ENCODE measurements at places on chromosomes 4 and X. TPM values are rescaled to one million over a fixed set of nuclear protein-coding genes. Genes with fewer than 3 reads are reported as not detected.
A peak's percentile ranks its signal among the peaks of the same experiment; 100 is the strongest.

Gene AFF2
- 4.7 TPM for polyA plus RNA-seq

Gene ADGRG4
- not detected for polyA plus RNA-seq

Gene SHROOM3
- 33.3 TPM for polyA plus RNA-seq

Gene SFRP2
- polyA plus RNA-seq, result 39.2 TPM

Gene NCAPG
- polyA plus RNA-seq, result 26.5 TPM

Gene HS3ST1
- polyA plus RNA-seq, result 1.7 TPM

Gene IL3RA
- 11.2 TPM for polyA plus RNA-seq

Gene TNIP2
- 15.2 TPM for polyA plus RNA-seq

Gene UGT2B10
- polyA plus RNA-seq, result 0.40 TPM

Gene MYOZ2
- polyA plus RNA-seq, result 0.28 TPM

Gene CCNB3
- polyA plus RNA-seq, result 1.3 TPM

Gene XAGE1A
- polyA plus RNA-seq, result not detected

Gene CFI
- polyA plus RNA-seq, result 74.9 TPM

Gene UGT2B11
- polyA plus RNA-seq, result 1.9 TPM

Gene RS1
- 0.08 TPM for polyA plus RNA-seq

Gene LPAR4
- polyA plus RNA-seq, result 21.1 TPM

Gene IL1RAPL1
- 3.1 TPM for polyA plus RNA-seq

Gene ADH1A
- polyA plus RNA-seq, result 0.74 TPM

- no peak for DNase-seq
These were observed 88.5 kb upstream of the NOCT start for GRCh38 chr4:138927072-138927471.

GRCh38 chrX:153884136-153884535 is 1.8 kb downstream of the L1CAM start:
- DNase-seq, result no peak

DNA sequence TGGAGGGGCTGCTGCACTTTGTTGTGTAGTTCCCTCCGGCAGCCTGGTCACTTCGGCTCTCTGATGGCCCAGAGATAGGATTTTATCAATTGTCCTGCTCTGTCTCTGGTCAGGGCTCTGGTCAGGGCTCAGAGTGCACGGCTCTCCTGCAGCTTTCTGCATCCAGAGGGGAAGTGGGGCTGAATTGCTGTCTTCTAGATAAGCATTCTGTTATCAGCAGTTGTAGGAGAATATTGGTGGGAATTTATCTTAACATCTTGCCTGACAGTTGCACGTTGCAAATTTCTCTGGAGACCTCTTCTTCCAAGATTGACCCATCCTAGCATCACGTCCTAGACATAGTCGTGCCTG is 62.8 kb downstream of the FAM193A start:
- DNase-seq, result no peak

- no peak for DNase-seq
These were observed 145.1 kb downstream of the NHS start for GRCh38 chrX:17520016-17520615.

DNA sequence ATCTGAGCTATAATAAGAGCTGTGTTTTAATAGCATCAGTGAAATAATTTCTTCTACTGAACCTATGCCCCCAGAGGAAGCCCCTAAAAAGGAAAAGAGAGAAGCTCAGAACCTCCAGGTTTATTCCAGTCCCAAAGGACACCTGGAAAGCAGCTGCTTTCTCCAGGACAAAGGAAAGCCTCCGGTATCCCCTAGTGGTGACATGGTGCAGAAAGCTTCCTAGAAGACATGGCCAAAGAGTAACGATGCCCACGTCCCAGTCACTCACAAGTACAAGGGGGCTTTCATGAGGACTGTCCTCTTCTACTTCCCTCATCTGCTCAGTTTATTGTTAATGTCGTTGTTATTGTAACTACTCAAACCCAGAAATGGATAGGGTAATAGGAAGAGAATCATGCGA is 343.9 kb downstream of the UNC5C start:
- DNase-seq, result no peak

DNA sequence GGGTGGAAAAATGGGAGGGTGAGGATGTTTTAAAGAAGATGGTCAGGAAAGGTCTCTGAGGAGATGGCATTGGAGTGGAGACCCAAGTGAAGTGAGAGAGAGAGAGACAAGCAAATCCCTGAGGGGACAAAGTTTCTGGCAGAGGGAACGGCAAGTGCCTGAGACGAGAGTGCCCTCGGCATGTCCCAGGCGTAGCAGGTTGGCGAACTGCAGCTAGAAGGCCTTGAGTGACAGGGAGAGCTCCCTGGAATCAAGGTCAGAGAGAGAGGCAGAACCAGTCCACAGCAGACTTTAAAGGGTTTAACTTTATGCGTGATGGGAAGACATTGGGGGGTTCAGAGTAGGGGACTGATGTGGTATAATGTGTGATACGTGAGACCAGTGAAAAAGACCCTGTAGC is 150.2 kb upstream of the HAND2 start:
- no peak for DNase-seq

- no peak for DNase-seq
These were observed 112.1 kb upstream of the LDB2 start for GRCh38 chr4:17010426-17011087.

DNA sequence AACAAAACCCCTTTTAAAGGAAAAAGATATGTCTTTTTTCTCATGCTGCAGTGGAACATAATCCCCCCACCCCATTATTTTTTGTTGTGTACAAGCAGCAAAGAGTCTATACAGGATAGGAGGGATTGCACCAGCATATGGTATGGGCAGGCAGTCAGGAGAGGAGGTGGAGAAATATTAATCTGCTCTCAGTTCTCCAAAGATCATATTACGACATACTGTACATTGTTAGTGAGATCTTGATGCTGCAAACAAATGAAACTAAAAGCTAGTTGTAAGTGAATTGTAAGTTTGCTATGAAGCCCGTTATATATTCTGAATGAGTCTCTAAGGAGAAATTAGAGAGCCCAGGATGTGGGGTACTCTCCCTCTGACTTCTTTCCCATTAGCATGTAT is 75.3 kb downstream of the RAPGEF2 start:
- no peak for DNase-seq

GRCh38 chrX:9362363-9362928 is 102.4 kb upstream of the TBL1X start:
- DNase-seq, result no peak

- DNase-seq, result no peak
These were observed 515.3 kb upstream of the ARX start for GRCh38 chrX:25531096-25531495.

DNA sequence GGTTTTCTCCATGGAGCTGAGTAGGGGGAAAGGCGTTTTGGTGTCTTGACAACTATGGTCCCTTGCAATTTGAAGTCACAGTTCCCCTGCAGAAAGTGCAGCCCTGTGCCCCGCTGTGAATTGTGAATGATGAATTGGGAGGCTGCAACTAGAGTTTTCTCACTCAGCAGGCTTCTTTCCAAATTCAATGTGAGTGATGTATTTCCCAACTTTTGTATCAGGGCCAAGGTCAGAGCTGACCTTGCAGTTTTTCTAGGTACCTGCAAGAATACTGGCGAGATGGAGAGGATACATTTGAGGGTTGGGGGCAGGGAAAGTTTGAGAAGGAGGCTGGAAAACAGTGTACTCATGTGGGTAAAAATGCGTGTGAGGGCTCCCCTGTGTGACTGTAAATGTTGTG is 11.7 kb downstream of the PHEX start:
- no peak for DNase-seq

GRCh38 chr4:185998791-185999190 is 70.2 kb upstream of the TLR3 start:
- DNase-seq, result no peak

DNA sequence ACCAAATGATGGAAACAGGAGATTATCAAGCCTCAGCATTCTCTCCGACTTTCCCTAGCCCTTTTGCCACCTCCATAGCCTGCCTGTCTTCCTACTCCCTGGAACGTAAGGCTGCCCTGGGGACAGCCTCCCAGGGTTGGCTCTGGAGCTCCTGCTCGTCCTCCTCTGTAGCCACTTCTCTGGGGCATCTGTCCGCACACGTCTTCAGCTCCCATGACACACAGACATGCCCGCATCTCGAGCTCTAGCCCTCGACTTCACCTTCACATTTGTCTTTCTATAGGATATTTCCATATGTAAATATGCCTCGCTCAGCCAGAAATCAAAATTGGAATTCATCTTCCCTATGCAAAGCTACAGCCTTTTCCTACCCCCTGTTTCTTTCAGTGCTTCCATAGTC is 67.7 kb downstream of the TSC22D3 start:
- DNase-seq, result no peak

DNA sequence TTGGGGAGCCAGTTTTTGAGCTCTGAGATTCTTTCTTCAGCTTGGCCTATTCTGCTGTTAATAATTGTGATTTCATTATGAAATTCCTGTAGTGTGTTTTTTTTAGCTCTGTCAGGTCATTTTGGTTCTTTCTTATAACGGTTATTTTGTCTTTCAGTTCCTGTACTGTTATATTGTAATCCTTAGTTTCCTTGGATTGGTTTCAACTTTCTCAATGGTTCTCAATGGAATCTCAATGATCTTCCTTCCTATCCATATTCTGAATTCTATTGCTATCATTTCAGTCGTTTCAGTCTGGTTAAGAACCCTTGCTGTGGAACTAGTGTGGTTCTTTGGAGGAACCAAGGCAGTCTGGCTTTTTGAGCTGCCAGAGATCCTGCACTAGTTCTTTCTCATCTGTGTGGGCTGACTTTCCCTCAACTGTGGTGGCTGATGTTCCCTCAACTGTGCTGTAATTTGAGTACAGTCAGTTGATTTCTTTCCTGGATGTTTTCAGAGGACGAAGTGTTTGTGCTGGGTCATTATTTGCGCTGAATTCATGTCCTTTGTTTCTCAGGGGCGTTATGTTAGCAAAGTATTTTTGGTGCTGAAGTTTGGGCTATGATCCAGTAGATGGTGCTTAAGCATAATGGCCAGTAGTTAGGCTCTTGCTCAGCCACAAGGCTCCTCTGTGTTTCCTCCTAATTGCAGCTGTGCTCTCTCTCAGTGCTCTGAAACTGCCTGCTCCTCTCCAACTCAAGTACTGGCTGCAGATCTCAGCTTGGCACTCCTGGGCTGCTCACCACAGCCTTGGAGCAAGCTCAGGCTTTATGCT is 27.5 kb downstream of the ENPEP start:
- DNase-seq, result no peak

GRCh38 chr4:76246025-76246424 is 5.5 kb upstream of the FAM47E start:
- DNase-seq, result no peak

- no peak for DNase-seq
These were observed 263.6 kb downstream of the HS3ST1 start for GRCh38 chr4:11165052-11165451.

DNA sequence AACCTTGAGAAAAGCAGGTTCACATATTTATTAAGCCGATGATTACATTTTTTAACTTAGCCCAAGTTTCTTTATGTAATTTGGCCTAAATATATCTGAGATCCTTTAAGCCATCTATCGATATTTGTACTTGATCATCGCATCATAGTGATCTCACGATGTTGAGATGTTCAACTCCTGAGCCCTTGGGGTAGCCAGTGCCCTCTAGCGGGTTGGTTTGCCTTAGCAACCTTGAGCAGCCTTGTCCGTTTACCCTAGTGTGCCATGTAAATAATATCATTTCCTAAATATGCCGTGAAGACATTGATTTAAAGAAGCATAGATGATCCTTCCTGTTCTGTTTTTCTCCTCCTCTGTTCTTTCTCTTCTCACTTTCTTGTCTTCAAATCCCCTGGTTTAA is 432.2 kb downstream of the RPA4 start:
- DNase-seq, result no peak

- no peak for DNase-seq
These were observed 49.3 kb upstream of the EOLA2 start for GRCh38 chrX:149987613-149988012.

DNA sequence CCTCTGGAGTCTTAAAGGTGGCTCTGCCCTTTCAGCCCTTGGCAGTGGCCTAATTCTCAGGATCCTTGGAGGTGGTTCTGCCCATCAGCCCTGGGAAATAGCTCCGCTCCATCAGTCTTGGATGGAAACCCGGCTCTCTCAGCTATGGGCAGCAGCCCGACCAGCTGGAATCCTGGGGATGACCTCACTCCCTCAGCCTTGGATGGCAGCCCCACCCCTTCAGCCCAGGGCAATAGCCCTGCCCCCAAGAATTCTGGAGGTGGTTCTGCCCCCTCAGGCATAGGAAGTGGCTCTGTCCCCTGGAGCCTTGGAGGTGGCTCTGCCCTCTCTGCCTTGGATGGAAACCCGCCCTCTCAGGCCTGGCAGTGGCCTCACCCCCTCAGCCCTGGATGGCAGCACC is 127.7 kb downstream of the RBMX2 start:
- DNase-seq, result no peak

- DNase-seq, result no peak
These were observed 62.3 kb upstream of the PDE5A start for GRCh38 chr4:119690871-119691270.

- no peak for DNase-seq
These were observed 7.5 kb upstream of the SPINK2 start for GRCh38 chr4:56828784-56829535.

- no peak for DNase-seq
These were observed 492 bp upstream of the SLIT2 start for GRCh38 chr4:20251031-20251795.

DNA sequence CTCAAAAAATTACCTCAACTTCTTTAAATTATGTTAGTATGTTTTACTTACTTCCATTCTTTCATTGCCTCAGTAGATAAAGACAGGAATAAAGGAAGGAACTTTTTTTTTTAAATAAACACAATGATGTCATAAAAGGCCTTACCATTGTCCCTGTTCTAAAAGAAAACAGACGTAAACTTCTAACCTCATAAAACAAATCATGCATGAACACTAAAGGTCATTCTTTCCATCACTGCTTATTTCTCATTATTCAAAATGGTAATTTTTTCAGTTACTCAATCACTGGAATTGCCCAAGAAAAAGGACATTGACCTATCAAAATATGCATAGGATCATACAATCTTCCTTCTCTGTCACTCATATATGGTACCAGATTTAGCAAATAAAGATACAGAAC is 32.2 kb upstream of the ARMCX2 start:
- DNase-seq, result no peak

DNA sequence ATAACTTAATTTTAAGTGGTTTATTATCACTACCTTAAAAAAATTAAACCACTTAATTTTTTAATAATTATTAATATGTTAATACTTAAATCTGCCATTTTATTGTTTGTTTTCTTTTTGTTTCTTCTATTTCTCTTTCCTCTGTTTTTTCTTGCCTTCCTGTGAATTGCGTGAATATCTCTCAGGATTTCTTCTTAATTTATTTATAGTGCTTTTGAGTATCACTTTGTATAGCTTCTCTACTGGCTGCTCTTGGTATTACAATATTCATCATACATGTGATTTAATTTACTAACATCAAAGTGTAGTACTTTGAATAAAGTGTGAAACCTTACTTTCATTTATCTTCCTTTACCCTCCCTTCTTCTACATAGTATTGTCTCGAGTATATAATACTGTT is 349.5 kb upstream of the CPXCR1 start:
- DNase-seq, result no peak

GRCh38 chr4:15238720-15239119 is 189.1 kb upstream of the C1QTNF7 start:
- no peak for DNase-seq

GRCh38 chr4:46844325-46844917 is 64.6 kb downstream of the COX7B2 start:
- DNase-seq, result peak; percentile 42

DNA sequence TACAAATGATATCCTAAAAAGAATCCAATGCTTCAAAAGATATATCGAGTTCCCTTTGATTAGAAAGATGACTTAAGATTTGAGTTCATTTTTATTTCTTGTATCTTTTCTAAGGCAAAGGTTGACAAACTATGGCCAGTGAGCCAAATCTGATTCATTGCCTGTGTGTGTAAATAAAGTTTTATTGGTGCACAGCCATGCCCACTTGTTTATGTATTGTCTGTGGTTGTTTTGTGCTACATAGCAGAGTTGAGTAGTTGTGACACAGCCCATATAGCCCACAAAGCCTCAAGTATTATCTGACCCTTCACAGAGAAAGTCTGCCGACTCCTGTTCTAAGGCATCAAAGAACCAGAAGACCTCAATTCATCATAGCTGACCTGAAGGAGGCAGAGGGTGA is 32.2 kb upstream of the EIF1AX start:
- no peak for DNase-seq
